ENCODE measurements at places on chromosomes 16 and 17. TPM values are rescaled to one million over a fixed set of nuclear protein-coding genes. Genes with fewer than 3 reads are reported as not detected.

The INCA1 gene
- not detected for total RNA-seq

The NPTX1 gene
- not detected for total RNA-seq

DNA sequence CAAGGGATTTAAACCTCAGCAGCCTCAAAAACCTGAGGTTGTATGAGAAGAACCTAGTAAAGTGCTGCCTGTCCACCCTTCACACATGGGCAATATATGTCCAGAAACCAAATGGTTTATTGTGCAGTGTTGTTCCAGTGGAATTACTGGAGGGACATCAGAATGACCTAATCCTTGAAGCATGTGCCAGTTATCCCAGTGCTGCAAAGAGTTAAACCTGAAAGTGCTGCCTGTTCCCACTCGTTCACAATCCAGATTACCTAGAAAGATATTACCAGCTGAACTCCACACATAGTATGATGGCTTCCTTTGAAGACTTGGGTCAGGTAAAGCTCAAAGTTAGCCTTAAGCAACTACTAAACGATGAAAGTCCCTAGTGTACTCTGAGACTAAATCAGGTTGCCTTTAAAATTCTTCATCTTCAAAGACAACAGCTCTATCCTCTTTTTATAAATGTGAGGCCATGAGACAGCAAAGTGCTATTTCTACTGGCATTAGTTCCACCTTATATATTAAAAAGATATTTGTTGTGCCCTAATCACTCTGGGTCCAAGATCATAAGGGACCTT lies 133.1 kb downstream of the SNX11 start:
- no peak for DNase-seq
- no peaks in the 10 kb centered on the region for H3K27me3 ChIP-seq
- H3K4me3 ChIP-seq, result no peak overlapping the region
- H3K4me1 ChIP-seq, result no peaks in the 10 kb centered on the region

- DNase-seq, result peak; percentile 48
- H3K36me3 ChIP-seq, result no peaks in the 10 kb centered on the region
- H3K4me3 ChIP-seq, result peak overlapping the region; percentile 79
- peak overlapping the region; percentile 58 for H3K27ac ChIP-seq
- H3K27me3 ChIP-seq, result no peaks in the 10 kb centered on the region
Measured at GRCh38 chr17:16352667-16353316, 477 bp downstream of the CENPV start.

- DNase-seq, result no peak
- no peaks in the 10 kb centered on the region for H3K36me3 ChIP-seq
- no peak overlapping the region for H3K27ac ChIP-seq
- no peaks in the 10 kb centered on the region for H3K27me3 ChIP-seq
Measured at GRCh38 chr17:3865176-3865575, 19.1 kb upstream of the NCBP3 start.

DNA sequence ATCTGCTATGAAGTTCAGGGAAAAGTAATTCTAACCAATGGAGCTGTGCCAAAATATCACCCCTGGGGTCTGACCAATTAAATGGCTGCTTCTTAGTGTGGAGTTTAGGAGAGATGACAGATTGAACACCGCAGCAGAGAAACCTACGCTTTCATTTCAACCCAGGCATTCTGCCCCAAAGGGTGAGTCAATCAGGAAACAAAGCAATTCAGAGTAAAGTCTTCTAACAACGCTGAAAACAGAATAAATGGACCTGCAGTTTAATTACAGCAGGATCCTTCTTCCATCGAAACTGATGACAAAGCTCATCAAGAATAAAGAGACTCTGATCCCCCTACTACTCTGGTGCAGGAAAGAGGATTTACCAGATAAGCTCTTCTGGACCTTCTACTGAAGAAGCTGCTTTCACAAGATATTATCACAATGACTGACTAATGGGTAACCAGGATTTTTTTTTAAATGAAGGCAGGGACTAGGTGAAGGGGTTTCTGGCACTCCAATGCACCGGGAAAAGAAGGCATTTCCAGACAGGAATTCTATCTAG lies 16.7 kb downstream of the RFFL start:
- H3K27me3 ChIP-seq, result no peaks in the 10 kb centered on the region
- H3K36me3 ChIP-seq, result no peaks in the 10 kb centered on the region
- H3K4me1 ChIP-seq, result no peaks in the 10 kb centered on the region
- H3K27ac ChIP-seq, result no peak overlapping the region

- H3K4me3 ChIP-seq, result no peak overlapping the region
- DNase-seq, result no peak
- no peaks in the 10 kb centered on the region for H3K36me3 ChIP-seq
- no peak overlapping the region for H3K27ac ChIP-seq
- peaks cover 13% of the 10 kb centered on the region for H3K4me1 ChIP-seq
Measured at GRCh38 chr16:85528528-85529387, 84.4 kb upstream of the GSE1 start.

DNA sequence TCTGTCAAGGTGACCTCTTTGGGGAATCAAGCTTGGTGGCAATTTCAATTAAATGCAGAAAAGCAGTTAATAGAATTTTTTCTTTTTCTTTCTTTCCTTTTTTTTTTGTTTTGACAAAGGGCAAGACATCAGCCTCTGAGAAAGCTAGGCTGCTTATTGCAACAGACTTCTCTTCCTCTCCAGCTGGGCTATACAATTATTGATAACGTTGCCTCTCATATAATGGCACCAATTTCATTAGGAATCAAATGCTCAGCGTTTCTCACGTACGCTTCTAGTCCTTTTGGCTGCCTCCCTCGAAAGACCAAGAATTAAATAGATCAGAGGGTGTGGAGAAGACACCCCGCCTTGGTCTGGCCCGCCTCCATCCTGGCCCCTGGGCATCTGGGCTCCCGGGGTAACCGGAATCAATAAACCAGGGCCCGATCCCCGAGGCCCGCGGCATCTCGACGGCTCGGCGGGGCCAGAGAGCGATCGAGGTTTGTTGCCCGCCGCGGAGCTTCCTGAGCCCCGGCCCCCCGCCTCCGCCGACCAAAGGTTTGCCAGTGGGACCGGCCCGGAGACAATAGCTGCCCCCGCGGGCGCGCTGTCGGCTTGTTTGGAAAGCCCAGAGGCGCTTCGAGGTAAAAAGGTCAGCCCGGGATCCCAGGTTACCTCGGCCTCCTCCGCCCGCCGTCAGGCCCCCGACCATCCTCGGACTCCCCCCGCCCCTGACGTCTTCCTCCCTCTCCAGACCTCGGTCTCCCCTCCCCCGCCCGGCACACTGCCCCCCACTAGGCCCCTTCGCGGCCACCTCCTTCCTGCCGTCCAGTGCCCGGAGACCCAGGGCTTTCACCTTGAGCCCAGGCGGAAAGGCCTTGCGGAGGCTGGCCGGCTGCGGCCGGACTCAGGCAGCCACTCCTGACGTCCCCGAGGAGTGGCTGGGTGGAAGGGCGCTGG lies 3.9 kb downstream of the HOXB1 start:
- DNase-seq, result no peak
- H3K27ac ChIP-seq, result no peak overlapping the region
- H3K4me3 ChIP-seq, result no peak overlapping the region

DNA sequence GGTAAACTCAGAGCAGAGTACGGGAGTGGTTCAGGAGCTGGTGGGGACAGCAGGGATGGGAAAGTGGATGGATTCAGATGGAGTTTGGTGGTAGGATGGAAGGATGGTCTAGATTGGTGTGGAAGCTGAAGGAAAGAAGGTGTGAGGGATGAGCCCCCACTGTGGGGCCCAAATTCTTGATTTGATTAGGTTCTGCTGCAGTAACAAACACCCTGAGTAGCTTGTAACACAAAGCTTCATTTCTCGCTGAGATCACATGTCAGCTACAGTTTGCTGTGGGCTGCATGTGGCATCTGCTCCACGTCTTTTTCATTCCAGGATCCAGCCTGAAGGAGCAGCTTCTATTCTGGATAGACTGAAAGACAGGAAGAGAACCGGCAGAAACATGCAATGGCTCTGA lies 143.8 kb downstream of the IRX3 start:
- no peaks in the 10 kb centered on the region for H3K4me1 ChIP-seq
- H3K27me3 ChIP-seq, result no peaks in the 10 kb centered on the region
- no peaks in the 10 kb centered on the region for H3K36me3 ChIP-seq
- no peak overlapping the region for H3K27ac ChIP-seq
- no peak for DNase-seq
